ENCODE measurements at places on chromosomes 3 and 15.

GRCh38 chr3:98530676-98531075, 1.1 kb upstream of the GPR15 start:
- no peak for DNase-seq

GRCh38 chr3:100105501-100105900, 8.8 kb downstream of the FILIP1L start:
- DNase-seq, result no peak

DNA sequence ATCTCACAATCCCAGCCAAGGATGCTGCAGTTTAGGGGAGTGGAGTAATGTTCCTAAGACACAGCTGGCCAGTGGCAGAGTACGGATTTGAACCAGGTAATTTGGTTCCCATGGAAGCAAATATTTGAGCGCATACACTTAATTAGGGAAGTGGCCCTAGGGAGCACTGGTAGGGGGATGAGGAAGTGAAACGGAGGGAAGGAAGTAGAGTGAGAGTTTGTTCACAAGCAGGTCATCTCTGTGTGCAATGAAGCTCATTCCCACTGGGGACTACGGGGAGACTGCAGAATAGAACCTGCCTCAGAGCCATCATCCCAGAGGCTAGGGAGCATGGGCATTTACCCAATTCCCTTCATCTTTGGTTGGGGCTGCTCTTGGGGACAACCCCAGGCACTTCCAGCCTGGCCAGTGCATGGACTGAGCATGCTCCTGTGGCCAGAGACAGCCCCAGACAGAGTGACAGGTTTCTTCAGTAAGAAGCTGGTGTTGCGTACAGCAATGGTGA, 317.2 kb upstream of the PROK2 start:
- no peak for DNase-seq

- DNase-seq, result no peak
These were observed at the start of gene MINAR1 for GRCh38 chr15:79431636-79432344. MINAR1 (plus strand) TSS chr15:79432336; CDS start chr15:79456148, 23,812 bp downstream.

DNA sequence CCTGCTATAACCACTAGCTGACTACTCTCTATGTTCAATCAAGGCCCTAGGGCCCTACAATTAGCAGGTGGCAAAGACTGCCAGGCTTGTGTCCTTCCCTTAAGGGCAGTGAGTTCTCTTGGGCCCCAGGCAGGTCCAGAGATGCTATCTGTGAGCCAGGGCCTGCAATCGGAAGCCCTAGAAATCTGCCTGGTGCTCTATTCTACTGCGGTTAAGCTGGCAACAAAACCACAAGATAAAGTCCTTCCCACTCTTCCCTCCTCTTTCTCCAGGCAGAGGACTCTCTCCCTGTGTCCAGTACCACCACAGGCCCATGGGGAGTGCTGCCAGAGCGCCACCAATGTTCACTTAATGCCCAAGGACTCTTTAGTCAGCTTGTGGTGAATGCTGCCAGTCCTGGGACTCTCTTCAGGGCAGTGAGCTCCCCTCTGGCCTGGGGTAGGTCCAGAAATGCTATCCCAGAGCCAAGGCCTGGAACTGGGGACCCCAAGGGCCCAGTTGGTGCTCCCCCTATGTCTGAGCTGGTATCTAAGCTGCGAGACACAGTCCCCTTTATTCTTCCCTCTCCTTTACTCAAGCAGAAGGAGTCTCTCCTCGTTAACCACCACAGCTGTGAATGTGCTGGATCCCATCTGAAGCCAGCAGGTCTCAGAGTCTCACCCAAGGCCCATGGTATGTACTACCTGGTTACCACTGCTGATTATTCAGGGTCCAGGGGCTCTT, 34.7 kb downstream of the XXYLT1 start:
- no peak for DNase-seq

GRCh38 chr15:90645873-90646575, 71.1 kb upstream of the BLM start:
- DNase-seq, result no peak

DNA sequence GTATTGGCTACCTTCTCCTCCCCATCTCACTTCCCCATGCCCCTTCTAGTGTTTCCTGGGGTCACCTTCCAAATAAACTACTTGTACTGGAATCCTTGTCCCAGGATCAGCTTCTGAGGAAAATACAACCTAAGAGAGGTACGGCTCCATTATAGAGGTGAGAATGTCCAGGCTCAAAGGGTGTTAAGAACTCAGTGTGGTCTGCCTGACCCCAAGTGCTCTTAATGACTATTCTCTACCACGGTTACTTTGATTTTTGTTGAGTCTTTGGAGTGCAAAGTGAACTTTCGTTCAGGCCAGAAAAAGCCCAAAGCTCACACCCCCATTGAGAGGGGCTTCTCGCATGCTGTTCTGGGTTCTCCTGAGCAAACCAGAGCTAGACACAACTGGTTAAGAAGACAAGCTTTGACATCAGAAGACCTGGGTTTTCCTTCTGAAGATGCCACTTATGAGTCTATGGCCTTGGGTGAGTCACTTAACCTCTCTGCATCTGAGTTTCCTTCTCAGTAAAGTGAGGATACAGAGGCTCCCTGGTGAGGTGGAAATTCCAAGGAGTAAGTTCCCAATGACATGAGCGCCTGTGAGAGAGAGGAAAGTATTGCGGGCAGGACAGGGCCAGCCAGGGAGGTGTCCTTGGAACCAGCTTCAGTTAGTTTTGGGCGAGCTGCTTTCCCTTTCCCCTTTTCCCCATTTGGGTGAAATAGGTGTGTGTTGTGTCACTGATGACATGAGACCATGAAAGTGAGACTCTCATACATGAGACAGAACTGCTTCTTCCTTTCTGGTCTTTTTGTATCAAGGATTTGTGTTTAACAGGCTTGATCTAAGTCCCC, 475.0 kb upstream of the PROK2 start:
- no peak for DNase-seq

DNA sequence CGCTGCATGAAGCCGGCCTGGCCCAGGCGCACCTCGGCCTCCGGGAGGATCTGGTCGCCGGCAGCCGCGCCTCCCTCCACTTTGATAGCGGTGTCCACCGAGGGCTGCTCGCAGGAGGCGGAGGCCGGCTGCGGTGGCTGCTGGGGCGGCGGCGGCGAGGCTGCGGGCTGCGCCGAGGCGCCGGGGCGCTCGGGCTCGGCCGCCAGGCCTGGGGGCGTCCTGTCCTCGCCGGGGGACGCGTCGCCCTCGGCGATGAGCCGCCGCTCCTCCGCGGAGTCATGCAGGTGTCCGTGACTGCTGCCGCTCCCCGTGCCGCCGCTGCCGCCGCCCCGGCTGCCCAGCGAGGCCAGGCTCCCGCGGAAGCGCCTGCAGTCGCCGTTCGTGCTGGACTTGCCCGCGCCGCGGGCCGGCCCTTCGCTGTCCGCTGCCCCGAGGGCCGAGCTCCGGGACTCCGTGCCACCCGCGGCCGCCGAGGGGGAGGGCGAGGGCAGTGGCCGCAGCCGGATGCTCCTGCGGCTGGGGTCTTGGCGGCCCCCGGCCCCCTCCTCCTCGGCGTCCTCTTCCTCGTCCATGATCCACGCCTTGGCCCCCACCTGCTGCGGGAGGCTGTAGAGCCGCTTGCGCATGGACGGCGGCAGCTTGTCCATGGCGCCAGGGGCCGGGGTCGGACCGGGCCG, 996 bp downstream of the HCN4 start:
- no peak for DNase-seq

GRCh38 chr15:94691169-94691568, 459.8 kb downstream of the MCTP2 start:
- no peak for DNase-seq

GRCh38 chr15:80974914-80975313, 14.7 kb downstream of the MESD start:
- DNase-seq, result no peak

DNA sequence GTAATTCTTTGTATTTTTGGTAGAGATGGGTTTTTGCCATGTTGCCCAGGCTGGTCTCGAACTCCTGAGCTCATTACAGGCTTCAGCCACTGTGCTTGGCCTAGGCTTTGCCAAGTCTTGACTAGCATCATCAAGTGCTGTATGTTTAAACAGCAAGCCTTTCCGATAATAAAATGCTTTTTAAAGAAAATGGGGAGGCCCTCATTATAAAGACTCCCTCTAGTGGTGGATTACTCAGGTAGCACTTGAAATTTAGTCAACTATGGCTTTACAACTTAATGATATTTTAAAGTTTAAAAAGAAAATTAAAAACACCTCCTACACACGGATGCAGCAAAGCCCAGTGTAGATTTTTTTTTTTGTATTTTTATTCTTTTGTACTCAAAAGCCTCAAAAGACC, 213.6 kb downstream of the GAP43 start:
- DNase-seq, result no peak

DNA sequence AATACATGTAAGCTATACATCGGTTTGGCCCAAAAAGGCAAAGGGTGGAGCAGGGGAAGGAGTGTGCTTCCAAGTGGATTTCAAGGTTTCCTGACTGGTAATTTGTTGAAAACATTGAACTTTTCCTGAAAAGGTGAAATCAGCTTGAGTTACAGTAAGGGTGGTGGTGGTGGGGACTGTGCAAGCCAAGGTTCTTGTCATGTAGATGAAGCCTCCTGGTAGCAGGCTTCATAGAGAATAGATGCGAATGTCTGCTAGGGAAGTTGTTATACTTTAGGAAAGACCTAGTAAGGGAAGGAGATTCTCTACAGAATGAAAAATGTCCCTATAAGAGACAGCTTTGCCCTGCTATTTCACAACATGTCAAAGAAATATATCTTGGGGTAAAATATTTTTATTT, 528.2 kb upstream of the CBLB start:
- no peak for DNase-seq

GRCh38 chr15:49468481-49468839, 45.4 kb downstream of the FGF7 start:
- no peak for DNase-seq

GRCh38 chr3:179743913-179744312, 91.1 kb downstream of the USP13 start:
- no peak for DNase-seq

DNA sequence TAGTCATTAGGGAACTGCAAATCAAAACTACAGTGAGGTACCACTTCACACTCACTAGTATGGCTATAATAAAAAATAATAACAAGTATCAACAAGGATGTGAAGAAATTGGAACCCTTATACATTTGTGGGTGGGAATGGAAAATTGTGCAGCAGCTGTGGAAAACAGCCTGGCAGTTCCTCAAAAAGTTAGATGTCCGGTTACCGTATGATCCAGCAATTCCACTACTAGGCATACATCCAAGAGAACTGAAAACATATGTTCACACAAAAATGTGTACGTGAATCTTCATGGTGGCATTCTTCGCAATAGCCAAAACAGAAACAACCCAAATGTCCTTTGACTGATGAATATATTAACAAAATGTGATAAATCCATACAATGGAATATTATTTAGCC, 187.9 kb upstream of the LYSMD4 start:
- DNase-seq, result no peak

GRCh38 chr3:161452179-161452578, 44.4 kb upstream of the OTOL1 start:
- DNase-seq, result no peak

DNA sequence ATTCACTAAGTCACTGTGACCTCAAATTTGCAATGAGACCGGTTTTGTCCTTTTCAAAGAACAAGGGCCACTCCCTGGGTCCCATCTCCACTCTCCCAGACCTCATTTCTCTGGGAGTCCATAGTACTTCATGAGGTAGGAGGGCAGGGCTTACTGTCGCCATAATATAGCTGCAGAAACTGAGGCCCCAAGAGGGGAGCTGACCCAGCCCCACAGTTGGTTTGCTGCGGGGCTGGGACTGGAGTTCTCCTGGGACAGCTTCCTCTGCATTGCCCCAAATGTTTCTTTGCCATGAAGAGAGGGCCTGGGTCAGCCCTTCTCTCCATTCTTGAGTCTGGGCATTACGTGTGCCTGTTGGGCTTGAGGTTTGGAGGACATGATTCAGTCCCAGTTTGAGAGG, 60.1 kb downstream of the ITGA11 start:
- no peak for DNase-seq

GRCh38 chr15:85417276-85417675, 36.9 kb downstream of the AKAP13 start:
- no peak for DNase-seq

- no peak for DNase-seq
These were observed 8.2 kb downstream of the THOC7 start for GRCh38 chr3:63855333-63855940.

GRCh38 chr15:88987591-88987933, 74.4 kb upstream of the MFGE8 start:
- DNase-seq, result no peak

GRCh38 chr15:61069394-61070075, 159.6 kb downstream of the RORA start:
- no peak for DNase-seq

GRCh38 chr3:64360280-64360679, 135.0 kb upstream of the PRICKLE2 start:
- DNase-seq, result no peak

DNA sequence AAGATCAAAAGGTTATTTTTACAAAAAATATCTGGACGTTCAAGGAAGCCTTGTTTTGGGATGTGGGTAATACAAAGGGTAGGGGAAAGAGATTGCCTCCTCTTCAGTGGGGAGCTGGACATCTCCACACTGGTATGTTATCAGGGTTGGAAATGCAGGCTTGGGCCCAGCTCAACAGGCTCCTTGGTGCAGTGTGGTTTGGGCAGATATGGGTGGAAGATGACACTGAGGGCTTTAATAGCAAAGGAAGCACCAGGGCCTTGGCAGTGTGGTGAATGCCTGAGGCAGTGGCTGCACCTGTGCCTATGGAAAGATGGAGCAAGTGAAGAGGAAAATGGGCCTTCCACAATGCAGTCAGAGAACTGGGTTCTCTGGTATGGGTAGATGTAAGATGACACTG, 11.2 kb upstream of the MED12L start:
- DNase-seq, result no peak

GRCh38 chr3:14791343-14791945, 27.3 kb upstream of the FGD5 start:
- peak; percentile 51 for DNase-seq

DNA sequence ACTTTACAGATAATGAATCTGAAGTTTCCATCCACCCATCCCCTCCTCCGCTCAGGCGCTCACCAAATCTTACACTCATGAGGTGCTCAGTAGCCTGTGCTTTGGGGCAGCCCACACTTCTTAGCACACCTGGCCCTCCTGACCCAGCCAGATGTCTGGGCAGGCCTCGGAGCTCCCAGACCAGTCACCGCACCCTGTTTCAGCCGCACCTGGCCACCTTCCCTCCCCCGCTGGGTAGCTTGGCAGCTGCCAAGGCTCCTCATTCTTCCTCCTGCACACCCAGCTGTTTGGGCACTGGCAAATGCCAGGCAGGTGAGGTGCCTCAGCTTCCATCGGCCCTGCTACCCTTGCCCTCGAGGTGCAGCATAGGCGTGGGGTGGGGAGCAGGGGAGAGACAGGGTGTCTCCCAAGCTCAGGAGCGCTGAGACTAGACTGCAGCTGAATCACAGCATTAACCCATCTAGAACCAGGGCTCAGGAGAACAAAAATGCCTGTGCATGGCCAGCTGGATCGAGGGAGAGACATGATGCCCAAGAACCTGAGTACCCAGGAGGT, 45.8 kb downstream of the CDC25A start:
- DNase-seq, result no peak

DNA sequence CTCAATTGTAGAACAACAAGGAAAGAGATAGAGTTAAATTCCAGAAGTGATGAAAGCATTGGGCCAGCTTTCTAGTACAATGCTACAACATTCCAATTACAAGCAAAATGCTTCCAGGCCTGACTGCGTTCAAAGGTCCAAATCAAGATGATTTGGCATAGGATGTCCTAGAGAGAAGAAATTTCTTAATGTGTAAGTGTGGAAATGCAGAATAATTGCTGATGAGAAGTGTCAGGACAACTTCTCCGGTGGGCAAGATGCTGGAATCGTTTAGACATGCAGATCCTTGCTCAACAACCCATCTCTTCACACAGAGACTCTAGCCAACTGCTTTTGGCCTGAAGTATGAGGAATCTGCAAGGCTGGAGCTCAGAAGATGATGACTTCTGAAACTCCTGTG, 71.1 kb upstream of the PDZRN3 start:
- DNase-seq, result no peak

GRCh38 chr15:67018441-67018840, 47.0 kb upstream of the SMAD3 start:
- no peak for DNase-seq

All from CD4-positive, alpha-beta T cell treated with Interleukin-6 at 100 ng/mL for 8 hours (primary cell).